ENCODE measurements at places on chromosomes 1 and 21. TPM values are rescaled to one million over a fixed set of nuclear protein-coding genes. Genes with fewer than 3 reads are reported as not detected.

MPZ gene
- 0.43 TPM for total RNA-seq

FAM78B gene
- not detected for total RNA-seq

CFAP74 gene
- total RNA-seq, result 3.0 TPM

DAB1 gene
- total RNA-seq, result not detected

GIPC2 gene
- 0.30 TPM for total RNA-seq

- H3K4me3 ChIP-seq, result no peak overlapping the region
- H3K4me1 ChIP-seq, result no peaks in the 10 kb centered on the region
- no peak for DNase-seq
- no peak overlapping the region for H3K27ac ChIP-seq
- H3K27me3 ChIP-seq, result peaks cover 20% of the 10 kb centered on the region
Observed at GRCh38 chr1:171204296-171204695, 19.2 kb downstream of the FMO2 start.

GRCh38 chr21:36113647-36114428, 21.0 kb upstream of the CBR3 start:
- H3K36me3 ChIP-seq, result no peaks in the 10 kb centered on the region
- peak; percentile 67 for DNase-seq
- peak overlapping the region; percentile 63 for H3K27ac ChIP-seq
- no peaks in the 10 kb centered on the region for H3K27me3 ChIP-seq
- H3K4me1 ChIP-seq, result peaks cover 6% of the 10 kb centered on the region
- H3K4me3 ChIP-seq, result peak overlapping the region; percentile 63

DNA sequence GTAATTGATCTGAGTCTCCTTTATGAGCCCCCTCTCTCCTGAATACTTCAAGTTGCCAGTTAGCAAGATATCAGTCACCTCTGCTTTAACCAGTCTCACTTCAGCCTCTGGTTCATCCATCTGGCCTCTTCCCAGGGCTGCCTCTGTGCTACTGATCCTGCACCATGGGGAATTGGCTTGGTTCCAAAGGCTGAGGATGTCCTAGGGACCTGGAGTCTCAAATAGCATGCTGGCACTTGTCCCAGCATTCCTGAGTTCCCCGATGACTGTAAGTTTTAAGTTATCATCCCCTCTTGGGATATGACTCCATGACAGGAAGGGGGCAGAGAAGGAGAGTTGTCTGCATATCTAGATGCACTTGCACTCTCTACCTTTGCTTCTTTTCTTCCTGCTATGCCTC, 252.0 kb downstream of the PTBP2 start:
- no peak for DNase-seq
- H3K4me1 ChIP-seq, result no peaks in the 10 kb centered on the region
- no peak overlapping the region for H3K4me3 ChIP-seq
- H3K27ac ChIP-seq, result no peak overlapping the region

- no peaks in the 10 kb centered on the region for H3K36me3 ChIP-seq
- no peak overlapping the region for H3K27ac ChIP-seq
- H3K27me3 ChIP-seq, result no peaks in the 10 kb centered on the region
- no peak overlapping the region for H3K4me3 ChIP-seq
- no peaks in the 10 kb centered on the region for H3K4me1 ChIP-seq
Observed at GRCh38 chr1:219805191-219805590, 123.2 kb downstream of the SLC30A10 start.

DNA sequence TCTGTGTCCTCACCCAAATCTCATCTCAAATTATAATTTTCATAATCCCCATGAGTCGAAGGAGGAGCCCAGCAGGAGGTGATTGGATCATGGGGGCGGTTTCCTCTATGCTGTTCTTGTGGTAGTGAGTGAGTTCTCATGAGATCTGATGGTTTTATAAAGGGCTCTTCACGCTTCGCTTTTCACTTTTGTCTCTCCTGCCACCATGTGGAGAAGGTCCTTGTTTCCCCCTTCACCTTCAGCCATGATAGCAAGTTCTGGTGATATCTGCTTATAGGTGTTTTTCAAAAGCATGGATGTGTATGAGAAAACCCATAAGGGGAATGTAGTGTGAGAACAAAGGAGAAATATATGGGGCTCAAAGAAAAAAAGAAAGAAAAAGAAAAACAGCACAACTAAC, 405.9 kb upstream of the RGS18 start:
- H3K4me3 ChIP-seq, result no peak overlapping the region
- no peaks in the 10 kb centered on the region for H3K27me3 ChIP-seq
- no peak for DNase-seq
- H3K4me1 ChIP-seq, result no peaks in the 10 kb centered on the region

DNA sequence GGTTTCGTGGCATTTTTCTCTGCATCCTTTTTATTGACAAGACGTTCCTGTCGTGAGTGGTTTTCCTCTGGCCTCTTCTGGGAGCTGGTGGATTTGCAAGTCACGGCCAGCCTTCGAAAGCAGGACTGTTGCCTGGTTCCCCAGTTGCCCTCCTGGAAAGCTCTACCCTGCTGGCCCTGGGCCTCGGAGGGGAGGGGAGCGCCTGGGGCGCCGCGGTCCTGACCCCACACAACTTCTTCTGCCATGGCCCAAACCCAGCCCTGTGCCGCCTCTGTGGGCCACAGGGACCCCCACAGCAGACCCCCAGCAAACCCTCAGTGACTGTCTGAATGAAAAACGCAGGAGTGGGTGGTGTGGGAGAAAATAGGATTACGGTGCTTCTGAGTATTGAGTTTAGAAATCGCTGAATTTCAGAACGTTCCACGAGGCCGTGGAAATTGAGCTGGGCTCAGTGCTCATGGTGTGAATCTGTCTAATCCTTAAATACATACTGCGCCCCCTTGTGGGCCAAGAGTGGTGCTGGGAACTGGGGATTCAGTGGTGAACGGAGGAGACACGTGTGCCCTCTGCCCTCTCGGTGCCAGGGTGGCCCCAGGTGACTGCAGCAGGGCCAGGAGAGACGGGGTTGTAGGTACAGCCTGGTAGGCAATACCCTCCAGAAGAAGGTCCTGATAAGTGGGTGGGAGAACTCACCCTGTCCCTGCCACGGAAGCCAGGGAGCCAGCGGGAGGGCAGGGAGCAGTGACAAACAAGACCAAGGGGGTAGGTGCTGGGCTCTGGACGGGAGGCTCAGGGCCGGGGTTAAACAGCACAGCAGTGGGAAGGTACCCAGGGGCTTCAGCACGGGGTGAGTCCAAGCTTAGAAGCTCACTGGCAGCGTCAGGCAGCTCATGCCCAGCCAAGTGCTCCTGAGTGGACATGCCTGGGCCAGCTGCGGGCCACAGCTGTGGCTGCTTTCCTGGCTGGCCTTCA, 101.2 kb upstream of the COL6A1 start:
- DNase-seq, result peak; percentile 40
- H3K4me1 ChIP-seq, result peaks cover 9% of the 10 kb centered on the region
- H3K4me3 ChIP-seq, result no peak overlapping the region
- H3K27ac ChIP-seq, result no peak overlapping the region
- no peaks in the 10 kb centered on the region for H3K36me3 ChIP-seq

GRCh38 chr1:36506276-36506920, 23.7 kb upstream of the CSF3R start:
- H3K27me3 ChIP-seq, result no peaks in the 10 kb centered on the region
- no peak overlapping the region for H3K27ac ChIP-seq
- no peaks in the 10 kb centered on the region for H3K36me3 ChIP-seq
- DNase-seq, result no peak
- no peaks in the 10 kb centered on the region for H3K4me1 ChIP-seq

- H3K27me3 ChIP-seq, result no peaks in the 10 kb centered on the region
- no peaks in the 10 kb centered on the region for H3K36me3 ChIP-seq
- H3K27ac ChIP-seq, result no peak overlapping the region
- no peak overlapping the region for H3K4me3 ChIP-seq
- peaks cover 8% of the 10 kb centered on the region for H3K4me1 ChIP-seq
Observed at GRCh38 chr1:164756741-164757140, 197.8 kb downstream of the PBX1 start.

GRCh38 chr1:57061369-57061768, 95.6 kb upstream of the C8B start:
- H3K36me3 ChIP-seq, result no peaks in the 10 kb centered on the region
- H3K27ac ChIP-seq, result no peak overlapping the region
- no peaks in the 10 kb centered on the region for H3K4me1 ChIP-seq
- no peak for DNase-seq
- peaks cover 44% of the 10 kb centered on the region for H3K27me3 ChIP-seq

DNA sequence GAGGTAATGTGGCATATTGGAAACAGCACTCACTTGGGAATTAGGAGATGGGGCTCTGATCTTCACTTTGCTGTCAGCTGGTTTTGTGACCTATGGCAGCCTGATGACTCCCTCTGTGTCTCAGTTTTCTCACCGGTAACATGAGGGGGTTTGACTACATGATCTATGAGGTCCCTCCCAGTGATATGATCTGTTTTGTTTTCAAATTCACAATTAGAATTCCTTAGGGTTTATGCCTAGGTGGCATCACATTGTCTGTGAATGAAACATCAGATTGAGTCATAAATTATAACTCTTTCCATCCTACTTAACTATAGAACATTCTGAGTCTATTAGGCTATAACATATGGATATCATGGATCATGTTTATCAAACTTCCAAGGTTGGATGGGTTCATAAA, 386.6 kb downstream of the PTBP2 start:
- H3K27me3 ChIP-seq, result no peaks in the 10 kb centered on the region
- no peak for DNase-seq
- no peak overlapping the region for H3K4me3 ChIP-seq
- H3K27ac ChIP-seq, result no peak overlapping the region
- no peaks in the 10 kb centered on the region for H3K4me1 ChIP-seq
- H3K36me3 ChIP-seq, result no peaks in the 10 kb centered on the region

- no peak overlapping the region for H3K4me3 ChIP-seq
- DNase-seq, result no peak
- H3K36me3 ChIP-seq, result no peaks in the 10 kb centered on the region
- H3K27ac ChIP-seq, result no peak overlapping the region
- no peaks in the 10 kb centered on the region for H3K27me3 ChIP-seq
- H3K4me1 ChIP-seq, result no peaks in the 10 kb centered on the region
Observed at GRCh38 chr21:32437729-32438128, 25.2 kb downstream of the EVA1C start.

- DNase-seq, result peak; percentile 60
- no peak overlapping the region for H3K4me3 ChIP-seq
- H3K27me3 ChIP-seq, result no peaks in the 10 kb centered on the region
- no peak overlapping the region for H3K27ac ChIP-seq
Observed at GRCh38 chr21:16794950-16795349, 717.9 kb upstream of the CXADR start.

GRCh38 chr1:32485554-32486255, 20.8 kb downstream of the ZBTB8B start:
- H3K36me3 ChIP-seq, result no peaks in the 10 kb centered on the region
- H3K4me3 ChIP-seq, result no peak overlapping the region
- no peak overlapping the region for H3K27ac ChIP-seq
- H3K4me1 ChIP-seq, result peaks cover 25% of the 10 kb centered on the region

- peak overlapping the region; percentile 58 for H3K4me3 ChIP-seq
- DNase-seq, result no peak
- H3K36me3 ChIP-seq, result no peaks in the 10 kb centered on the region
- H3K4me1 ChIP-seq, result peaks cover 33% of the 10 kb centered on the region
- peaks cover 7% of the 10 kb centered on the region for H3K27me3 ChIP-seq
Observed at GRCh38 chr1:41365772-41366454, 4.7 kb downstream of the FOXO6 start.
